ENCODE measurements at places on chromosomes 6 and 20.

GRCh38 chr20:22214296-22214695, 370.1 kb downstream of the FOXA2 start:
- DNase-seq, result no peak

GRCh38 chr6:166308033-166308768, at the start of gene PRR18:
PRR18 (minus strand) TSS chr6:166308392; CDS start chr6:166308142, 250 bp downstream.
- DNase-seq, result no peak

- DNase-seq, result no peak
These were observed 41.7 kb downstream of the GFOD1 start for GRCh38 chr6:13445744-13446115.

- DNase-seq, result no peak
These were observed 148.0 kb downstream of the EPM2A start for GRCh38 chr6:145587334-145587733.

DNA sequence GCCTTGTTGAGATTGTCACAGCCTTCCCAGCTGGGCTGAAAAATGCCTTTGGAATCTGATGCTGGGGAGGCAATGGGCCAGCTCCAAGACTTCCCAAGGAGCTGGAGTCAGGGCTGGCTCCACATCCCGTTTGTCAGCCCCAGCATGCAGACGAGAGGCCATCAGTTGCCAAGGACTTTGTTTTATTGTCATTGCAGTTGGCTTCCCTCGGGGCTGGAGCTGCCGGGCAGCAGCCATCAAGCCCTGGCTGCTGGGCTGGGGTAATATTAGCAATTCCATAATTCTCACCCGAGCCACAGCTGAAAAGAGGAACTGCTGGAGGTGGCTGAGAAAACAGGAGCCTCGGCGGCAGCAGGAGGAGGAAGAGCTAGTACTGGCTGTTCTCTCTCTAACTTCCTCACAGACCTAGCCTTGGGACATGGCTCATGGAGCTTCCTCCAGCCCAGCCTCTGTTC, 182.5 kb downstream of the CDC5L start:
- no peak for DNase-seq

- no peak for DNase-seq
These were observed 867 bp downstream of the EBF4 start for GRCh38 chr20:2693286-2694007.

DNA sequence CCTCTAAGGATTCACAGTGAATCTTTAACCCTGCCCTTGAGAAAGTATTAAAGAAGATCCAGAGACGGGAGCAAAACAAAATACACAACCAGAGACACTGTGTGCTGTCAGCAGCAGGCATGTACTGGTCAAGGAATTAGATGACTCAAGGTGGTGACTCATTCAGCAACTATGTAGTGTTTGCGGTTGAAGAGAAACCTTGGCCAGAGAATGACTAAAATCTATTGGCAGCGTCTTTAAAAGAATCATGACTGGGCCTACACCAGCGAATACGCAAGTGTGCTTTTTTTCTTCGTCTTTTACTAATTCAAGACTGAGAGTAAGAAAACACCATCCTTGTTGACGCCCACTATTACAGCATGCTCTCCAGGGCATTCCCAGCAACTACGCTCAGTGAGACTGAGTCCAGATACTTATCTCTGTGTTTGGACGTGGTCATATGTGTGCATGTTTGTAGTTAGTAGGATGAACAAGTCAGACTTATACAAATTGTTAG, 72.4 kb upstream of the BACH2 start:
- DNase-seq, result no peak

GRCh38 chr6:133951227-133951626, 1.8 kb upstream of the TBPL1 start:
- no peak for DNase-seq

DNA sequence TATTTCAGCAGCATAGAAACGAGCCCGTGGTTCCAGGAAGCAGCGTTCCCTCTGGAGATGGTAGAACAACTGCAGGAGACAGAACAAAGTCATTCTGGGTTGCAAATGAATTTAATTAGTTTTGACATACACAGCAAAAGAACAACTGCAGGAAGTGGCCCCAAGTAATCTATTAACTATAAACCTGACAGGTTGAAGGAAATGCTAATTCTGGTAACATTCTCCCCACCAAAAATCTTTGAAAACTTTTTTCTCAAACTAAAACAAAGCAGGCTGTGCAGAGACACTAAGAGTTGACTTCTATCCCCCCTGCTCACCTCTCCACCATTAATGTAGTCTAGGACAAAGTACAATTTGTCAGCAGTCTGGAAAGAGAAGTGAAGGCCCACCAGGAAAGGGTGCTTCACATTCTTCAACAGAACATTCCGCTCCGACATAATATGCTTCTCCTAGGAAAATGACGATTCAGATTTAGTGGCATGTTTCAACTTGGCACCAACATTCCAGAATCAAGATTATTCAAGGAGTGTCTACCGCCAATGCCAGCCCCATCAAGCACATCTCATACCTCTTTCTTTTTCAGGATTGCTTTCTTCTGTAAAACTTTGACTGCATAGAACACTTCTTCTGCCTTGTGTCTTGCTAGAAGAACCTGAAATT, 120.4 kb upstream of the SLC2A12 start:
- DNase-seq, result no peak

DNA sequence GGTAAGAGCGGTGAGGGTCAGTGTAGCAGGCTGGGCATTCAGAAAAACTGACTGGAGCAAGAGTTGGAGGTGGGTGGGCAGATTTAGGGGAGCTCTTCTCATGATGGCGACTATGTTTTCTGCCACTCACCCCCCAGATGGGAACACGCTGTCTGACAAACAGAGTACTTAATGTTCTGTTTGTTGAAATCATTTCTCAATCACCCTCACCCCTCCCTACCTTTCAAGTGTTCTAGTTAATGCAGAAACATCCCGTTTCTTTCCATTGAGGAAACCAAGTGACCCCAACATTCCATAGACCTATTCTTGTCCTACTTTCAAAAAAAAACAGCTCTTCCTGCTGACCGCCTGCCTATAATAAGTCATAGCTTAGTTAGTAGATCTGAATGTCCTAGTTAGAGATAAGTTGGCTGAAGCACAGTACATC, 132.5 kb upstream of the NEDD9 start:
- DNase-seq, result no peak

- no peak for DNase-seq
These were observed 83.3 kb upstream of the ID4 start for GRCh38 chr6:19753826-19754225.

DNA sequence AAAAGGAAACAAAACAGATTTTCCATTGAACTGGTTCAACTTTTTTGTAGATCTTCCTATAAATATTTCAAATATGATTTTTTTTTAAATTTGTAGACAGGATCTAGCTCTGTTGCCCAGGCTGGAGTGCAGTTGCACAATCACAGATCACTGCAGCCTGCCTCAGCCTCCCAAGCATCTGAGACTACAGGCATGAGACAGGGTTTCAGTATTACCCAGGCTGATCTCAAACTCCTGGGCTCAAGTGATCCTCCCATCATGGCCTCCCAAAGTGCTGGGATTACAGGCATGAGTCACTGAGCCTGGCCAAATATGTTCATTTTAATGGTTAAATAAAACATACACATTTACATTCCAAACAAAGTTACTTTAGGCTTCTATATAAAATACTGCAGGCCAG, 33.6 kb downstream of the SAMHD1 start:
- no peak for DNase-seq

- no peak for DNase-seq
These were observed 161.4 kb upstream of the KCNG1 start for GRCh38 chr20:51184289-51184688.

GRCh38 chr20:45958593-45958992, 13.4 kb downstream of the ZNF335 start:
- no peak for DNase-seq

DNA sequence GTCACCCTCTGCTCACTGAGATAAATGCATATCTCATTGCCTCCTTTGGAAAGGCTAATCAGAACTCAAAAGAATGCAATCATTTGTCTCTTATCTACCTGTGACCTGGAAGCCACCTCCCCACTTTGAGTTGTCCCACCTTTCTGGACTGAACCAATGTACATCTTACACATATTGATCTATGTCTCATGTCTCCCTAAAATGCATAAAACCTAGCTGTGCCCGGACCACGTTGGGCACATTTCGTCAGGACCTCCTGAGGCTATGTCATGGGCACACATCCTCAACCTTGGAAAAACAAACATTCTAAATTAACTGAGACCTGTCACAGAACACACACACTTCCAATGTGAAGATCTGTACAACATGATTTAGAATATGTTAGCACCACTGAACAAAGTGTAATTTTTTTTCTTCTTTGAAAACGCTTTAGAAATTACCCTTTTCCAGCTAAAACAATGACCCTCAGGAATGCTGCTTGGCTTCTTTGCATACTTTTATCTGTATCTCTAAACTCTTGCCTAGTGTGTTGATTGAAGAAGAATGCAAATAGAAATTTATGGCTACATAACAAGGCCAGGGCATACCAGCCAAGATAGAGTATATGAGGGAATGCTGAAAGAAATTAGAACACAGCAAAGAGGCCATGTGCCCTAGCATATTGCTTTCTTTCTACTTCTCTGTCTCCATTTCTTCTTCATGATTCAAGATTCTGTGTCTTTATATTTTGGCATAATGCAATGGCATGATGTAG, 84.6 kb upstream of the DST start:
- no peak for DNase-seq

DNA sequence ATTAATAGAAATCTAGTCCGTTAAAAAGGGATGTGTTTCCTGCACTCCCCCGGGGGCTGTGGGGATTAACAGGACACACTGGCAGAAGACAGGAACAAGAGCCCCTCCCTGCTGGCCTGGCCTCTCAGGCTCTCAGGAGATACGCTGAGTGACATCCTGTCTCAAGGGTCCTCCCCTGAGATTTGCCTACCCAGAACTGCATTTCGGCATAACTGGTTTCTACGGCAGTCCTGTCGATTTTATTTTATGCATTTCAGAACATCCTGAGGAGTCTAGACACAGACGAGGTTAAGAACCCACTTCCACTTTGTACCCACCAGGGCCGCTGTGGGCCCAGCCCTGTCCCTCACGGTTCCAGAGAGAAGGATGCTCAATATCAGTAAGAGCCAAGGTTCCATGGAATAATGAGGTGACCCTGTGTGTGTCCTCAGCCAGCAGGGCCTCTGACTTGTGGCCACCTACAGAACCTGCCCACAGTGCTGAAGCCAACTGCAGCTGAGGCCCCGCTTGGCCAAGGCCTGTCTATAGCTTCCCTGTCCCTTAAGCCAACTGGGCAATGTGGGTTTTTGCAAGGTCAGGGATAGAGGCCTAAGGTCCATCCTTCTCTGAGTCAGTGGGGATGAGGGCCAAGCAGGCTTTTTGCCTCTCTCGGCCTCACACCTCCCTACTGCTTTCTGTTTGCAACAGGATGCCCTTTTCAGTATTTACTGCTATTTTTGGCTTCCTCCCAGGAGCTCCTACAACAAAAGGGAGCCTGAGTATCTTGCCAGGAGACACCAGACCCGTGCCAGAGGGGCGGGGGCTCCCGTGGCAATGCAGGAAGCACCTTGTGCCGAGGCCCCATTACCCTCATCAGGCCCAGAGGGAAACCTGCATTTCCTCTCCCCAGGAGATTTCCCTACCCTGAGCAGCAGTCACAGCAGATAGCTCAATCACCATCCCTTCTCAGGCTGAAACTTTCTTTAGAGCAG, 14.7 kb downstream of the UQCC2 start:
- DNase-seq, result no peak

DNA sequence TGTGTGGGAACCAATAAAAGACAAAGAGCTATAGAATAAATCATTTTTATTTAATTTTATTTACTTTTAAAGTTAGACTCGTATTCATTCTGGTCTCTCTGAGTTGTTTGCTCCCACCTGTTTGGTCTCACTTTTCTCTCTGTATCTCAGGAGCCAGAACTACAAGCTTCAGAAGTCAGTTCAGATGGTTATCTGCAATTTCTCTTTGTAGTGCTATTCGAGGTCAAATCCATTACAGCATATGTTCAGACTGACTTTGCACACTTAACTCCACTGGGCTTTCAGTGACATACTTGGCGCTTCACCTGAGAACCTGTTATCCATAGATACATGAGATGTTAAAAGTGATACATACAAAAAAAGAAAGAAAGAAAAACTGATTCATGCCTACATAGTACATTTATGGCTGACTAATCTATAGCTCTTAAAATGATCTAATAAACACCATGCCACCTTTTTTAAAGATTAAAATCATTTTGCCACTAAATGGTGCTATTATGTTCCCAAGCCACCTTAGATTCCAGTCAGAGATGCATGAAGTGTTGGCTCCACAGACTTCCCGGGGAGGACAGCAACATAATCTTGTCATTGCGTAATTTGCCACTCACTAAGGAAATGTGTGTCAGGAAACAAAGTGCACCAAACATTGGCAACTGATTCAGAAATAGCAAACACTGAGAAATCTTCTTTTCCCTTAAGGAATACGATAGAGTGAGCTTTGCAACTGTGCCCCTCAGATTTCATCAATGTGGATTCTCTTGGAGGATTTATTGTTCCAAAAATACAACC, 396.7 kb downstream of the HACE1 start:
- DNase-seq, result no peak

GRCh38 chr20:40692240-40693011, 3.4 kb upstream of the MAFB start:
- DNase-seq, result no peak

- no peak for DNase-seq
These were observed 7.0 kb downstream of the ADTRP start for GRCh38 chr6:11771473-11772048.

- DNase-seq, result no peak
These were observed 49.0 kb upstream of the ASF1A start for GRCh38 chr6:118844915-118845314.

DNA sequence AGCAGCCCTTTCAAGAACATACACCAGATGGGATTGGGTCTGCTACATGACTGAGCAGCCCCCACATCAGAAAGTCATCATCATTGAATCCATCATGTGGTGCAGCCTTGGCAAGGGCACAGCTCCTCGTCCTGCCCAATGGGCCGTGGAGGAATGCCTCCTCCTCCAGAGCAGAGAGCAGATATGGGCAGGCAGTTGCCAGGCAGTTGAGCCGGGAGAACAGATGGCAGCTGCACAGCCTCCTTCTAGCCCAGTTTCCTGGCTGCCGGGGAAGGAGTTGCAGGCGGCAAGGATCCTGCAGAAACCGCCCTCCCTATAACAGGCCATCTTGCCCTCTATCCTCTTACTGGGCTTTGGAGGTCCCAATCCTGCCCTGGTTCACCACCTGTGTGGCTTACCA, 11.9 kb upstream of the ZFAND3 start:
- no peak for DNase-seq

GRCh38 chr6:122984393-122984792, 11.6 kb upstream of the CLVS2 start:
- no peak for DNase-seq

DNA sequence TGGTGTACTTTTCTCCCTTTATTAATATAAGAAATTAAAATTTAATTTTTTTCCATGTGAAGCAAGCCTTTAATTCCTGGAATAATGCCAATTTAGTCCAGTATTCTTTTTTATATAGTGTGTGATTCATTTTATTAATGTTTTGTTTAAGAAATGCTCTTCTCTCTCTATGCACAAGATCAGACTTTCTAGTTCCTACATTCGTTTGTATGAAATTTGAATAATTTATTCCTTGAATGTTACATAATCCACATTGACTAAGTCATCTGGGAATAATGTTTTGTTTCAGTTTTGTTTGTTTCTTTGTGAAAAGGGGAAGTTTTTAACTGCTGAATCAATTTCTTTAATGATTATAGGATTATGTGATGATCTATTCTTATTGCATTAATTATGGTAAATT, 181.4 kb upstream of the ID4 start:
- no peak for DNase-seq

Measured in stimulated activated CD8-positive, alpha-beta memory T cell treated with anti-CD3 and anti-CD28 coated beads, Interleukin-15, amount 100 ng/mL, for 24 hours (primary cell).